Fibroblast of lung (primary cell): ENCODE measurements at places on chromosomes 16 and 17. TPM values are rescaled to one million over a fixed set of nuclear protein-coding genes. Genes with fewer than 3 reads are reported as not detected.
A peak's percentile ranks its signal among the peaks of the same experiment; 100 is the strongest.

DNA sequence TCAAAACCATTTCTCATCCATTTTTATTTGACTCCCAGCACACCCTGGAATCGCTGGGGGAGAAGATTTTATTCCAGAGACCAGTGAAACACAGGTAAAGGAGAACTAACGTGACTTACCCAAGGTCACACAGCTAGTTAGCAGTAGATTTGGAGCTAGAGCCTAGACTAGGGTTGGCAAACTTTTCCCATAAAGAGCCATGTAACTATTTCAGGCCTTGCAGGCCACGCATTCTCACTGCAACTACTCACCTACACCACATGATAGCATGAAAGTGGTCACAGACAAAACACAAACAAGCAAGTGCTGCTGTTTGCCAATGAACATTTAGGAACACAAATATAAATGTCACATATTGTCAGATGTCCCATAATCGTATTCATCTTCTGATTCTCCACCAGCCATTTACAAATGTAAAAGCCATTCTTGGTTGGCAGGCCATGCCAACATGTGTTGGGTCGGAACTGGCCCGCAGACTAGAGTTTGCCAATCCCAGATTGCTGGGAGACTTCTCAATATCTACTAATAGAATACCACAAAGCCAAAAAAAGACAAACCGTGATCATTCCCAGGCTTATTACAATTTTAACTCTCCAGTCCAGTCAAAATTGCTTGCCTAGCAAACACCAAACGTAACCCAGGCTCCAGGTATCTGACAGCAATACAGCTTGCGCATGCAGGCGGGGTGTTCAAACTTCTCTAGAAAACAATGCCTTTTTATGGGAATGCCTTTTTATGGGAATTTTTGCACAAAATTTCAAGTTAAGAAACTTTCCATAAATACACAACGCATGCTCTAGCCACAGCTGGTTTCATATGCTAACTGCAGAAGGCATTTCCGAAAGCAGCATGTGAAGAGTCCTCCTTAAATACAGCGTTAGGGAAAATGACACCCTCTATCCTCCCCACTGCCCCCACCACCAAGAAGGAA lies 20.9 kb downstream of the ZFHX3 start:
- DNase-seq: no peak

- no peak for DNase-seq
Measured at GRCh38 chr17:34482730-34483129, 96.7 kb upstream of the TMEM132E start.

GRCh38 chr17:42026857-42027589 lies 7.1 kb downstream of the NKIRAS2 start:
- DNase-seq: no peak

DNA sequence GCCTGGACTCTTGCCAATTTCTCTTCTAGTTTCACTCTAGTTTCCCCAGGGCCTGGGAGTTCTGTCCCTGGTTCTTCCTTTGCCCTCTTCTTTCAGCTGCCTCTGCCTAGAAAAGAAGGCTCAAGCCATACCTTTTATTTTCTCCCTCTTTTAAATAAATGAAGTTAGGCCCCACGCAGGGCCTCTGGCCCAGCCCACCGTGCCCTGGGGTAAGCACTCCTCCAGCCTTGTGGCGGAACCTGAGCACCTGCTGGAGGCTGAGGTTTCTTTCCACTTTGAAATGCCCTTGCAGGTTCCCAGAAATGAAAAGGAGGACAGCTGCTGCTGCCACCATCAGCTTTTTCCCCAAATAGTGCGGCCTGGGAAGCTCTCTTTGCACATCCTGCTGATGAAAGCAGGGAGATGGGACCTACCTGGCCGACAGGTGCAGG lies 139.4 kb downstream of the CCDC182 start:
- DNase-seq: peak; percentile 74

- no peak for DNase-seq
Measured at GRCh38 chr17:45035848-45036247, 15.6 kb downstream of the DCAKD start.

- no peak for DNase-seq
Measured at GRCh38 chr16:75801307-75801706, 75.0 kb upstream of the CPHXL start.

- peak; percentile 71 for DNase-seq
Measured at GRCh38 chr17:42459801-42460281, 1.2 kb downstream of the ATP6V0A1 start.

GRCh38 chr17:67322042-67322787 lies 44.2 kb downstream of the PSMD12 start:
- DNase-seq: no peak

Gene MT4
- not detected in 2 replicates for total RNA-seq

Gene CUEDC1
- total RNA-seq: 6.2 and 11.9 TPM in 2 replicates
